ENCODE measurements at places on chromosomes 12 and 14.

- no peak for DNase-seq
Observed at GRCh38 chr12:12024911-12025682, 45.6 kb upstream of the BCL2L14 start.

- no peak for DNase-seq
Observed at GRCh38 chr14:55914771-55915170, 203.4 kb upstream of the PELI2 start.

GRCh38 chr14:105336477-105337287 is 22.1 kb downstream of the PACS2 start:
- no peak for DNase-seq

DNA sequence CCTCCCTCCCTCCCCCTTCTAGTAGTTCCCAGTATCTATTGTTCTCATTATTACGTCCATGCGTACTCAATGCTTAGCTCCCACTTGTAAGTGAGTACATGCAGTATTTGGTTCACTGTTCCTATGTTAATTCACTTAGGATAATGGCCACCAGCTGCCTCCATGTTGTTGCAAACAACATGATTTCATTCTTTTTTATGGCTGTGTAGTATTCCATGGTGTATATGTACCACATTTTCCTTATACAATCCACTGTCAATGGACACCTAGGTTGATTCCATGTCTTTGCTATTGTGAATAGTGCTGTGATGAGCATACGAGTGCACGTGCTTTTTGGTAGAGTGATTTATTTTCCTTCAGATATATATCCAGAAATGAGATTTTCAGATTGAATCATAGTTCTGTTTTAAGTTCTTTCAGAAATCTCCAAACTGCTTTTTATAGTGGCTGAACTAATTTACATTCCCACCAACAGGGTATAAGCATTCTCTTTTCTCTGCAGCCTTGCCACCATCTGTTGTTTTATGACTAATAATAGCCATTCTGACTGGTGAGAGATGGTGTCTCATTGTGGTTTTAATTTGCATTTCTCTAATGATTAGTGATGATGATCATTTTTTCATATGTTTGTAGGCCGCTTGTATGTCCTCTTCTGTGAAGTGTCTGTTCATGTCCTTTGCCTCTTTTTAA is 17.9 kb upstream of the CLEC7A start:
- no peak for DNase-seq

- DNase-seq: no peak
Observed at GRCh38 chr12:47735649-47736048, 10.4 kb upstream of the ENDOU start.

DNA sequence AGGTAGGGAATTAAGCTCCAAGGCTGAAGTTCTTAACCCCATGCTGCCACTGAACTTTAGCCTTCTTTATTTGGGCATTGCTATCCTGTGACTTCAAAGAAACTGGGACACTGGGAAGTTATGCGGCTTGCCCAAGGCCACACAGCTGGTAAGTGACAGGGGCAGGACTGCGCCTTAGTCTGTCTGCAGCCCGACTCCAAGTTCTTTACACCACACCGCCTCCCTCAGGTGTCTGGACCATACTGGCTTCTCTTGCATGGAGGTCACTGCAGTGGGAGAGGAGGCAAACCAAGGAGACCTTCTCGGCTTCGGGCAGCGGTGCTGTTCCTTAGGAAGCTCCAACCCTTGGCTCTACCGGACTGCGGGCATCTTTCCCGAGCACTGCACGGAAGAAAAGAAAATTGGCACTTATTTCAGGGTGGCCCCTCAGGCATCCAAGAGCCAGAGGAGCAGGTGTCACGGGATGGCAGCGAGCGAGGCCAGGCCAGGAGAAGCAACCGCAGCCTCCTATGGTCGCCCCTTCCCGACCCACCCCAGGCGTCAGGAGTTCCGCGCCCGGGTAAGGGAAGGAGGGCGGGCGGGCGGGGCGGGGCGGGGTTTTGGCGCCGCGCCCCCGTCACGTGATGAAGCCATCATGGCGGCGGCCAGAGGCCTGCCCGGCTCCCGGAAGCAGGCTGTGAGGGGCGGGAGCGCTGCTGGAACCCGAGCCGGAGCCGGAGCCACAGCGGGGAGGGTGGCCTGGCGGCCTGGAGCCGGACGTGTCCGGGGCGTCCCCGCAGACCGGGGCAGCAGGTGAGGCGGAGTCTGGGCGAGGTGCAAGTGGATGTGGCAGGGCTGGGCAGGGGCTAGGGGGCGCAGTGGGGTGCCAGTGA is 16.4 kb upstream of the ESPL1 start:
- DNase-seq: peak; percentile 81

- peak; percentile 87 for DNase-seq
Observed at GRCh38 chr14:57346741-57347140, 43.6 kb upstream of the NAA30 start.

DNA sequence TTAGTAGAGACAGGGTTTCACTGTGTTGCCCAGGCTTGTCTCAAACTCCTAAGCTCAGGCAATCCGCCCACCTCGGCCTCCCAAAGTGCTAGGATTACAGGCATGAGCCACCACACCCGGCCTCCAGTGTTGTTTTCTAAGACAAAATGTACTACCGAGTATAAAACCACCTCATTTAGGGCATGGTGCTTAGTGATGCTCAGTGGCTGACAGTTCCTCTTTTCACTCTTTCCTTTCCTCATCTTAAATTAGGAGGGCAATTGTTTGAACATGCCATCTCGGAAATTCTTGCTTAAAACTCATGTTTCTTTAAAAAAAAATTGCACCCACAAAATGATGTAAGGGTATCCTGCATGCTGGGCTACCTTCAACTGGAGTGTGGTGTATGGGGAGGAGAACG is 89.0 kb downstream of the RFX4 start:
- DNase-seq: no peak

GRCh38 chr12:15443050-15443449 is 120.7 kb downstream of the PTPRO start:
- no peak for DNase-seq

- peak; percentile 93 for DNase-seq
Observed at GRCh38 chr12:120495731-120496412, at the start of gene DYNLL1. Gene DYNLL1 (plus strand): TSS chr12:120496113. CDS start chr12:120496422, 309 bp downstream.

GRCh38 chr12:44358636-44359035 is 517.5 kb downstream of the NELL2 start:
- no peak for DNase-seq

DNA sequence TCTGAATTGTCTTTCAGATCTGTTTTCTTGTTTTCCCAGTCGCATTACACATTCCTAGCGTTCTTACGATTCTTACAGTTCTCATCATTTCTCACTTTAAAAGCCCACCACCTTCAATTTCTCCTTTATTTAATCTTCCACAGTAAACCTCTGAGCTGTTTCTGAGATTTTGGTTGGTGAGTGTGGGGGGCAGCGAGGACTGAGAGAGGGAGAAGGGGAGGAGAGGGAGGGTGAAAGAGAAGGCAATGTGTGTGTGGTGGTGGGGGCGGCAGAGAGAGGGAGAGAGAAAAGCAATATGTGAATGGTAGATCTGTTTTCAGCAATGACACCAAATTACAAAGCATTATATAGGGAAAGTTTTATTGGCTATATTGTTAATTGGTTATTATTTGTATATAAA is 282.6 kb downstream of the SOX5 start:
- no peak for DNase-seq

GRCh38 chr12:110582276-110583136 is 612 bp downstream of the PPTC7 start:
- DNase-seq: no peak

GRCh38 chr14:68741477-68741791 is 51.4 kb downstream of the ZFP36L1 start:
- DNase-seq: no peak

Data from HepG2 (cell line).